ENCODE measurements at places on chromosomes 2 and 18.

- no peak for DNase-seq
These were observed 117.2 kb downstream of the CTNNA2 start for GRCh38 chr2:79630060-79630459.

DNA sequence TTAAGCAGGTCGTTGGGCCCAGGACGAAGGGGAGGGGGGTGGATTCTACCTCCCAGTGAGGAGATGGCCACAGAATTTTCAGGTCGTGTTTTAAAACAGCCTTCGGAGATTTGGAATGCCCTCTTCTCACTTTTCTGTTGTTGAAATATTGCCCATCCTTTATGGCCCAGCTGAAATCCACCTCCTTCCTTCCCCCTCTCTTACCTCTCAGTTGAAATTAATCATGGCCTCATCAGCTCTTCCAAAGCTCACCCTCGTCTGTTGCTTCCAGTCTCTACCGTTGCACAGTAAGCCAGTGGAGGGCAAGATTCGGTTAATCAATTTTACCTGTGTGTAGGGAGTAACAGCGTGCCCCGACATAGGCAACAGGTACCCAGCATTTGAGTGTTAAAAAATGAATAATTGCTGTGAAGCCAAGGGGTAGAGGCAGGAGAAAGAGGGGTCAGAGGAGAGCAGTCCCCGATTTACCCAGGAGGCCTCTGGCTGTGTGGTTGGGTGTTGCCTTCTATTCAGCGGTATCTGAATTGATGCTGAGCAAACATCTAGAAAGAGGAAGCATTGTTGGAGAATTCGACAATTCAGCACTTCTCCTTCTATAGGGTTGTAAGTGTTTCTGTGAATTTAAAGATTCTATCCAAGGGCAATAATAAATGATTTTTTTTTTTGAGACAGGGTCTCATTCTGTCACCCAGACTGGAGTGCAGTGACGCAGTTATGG lies 8.6 kb upstream of the PDIA6 start:
- DNase-seq: no peak

- DNase-seq: peak; percentile 45
These were observed 66.5 kb downstream of the GLS start for GRCh38 chr2:190947141-190947540.

DNA sequence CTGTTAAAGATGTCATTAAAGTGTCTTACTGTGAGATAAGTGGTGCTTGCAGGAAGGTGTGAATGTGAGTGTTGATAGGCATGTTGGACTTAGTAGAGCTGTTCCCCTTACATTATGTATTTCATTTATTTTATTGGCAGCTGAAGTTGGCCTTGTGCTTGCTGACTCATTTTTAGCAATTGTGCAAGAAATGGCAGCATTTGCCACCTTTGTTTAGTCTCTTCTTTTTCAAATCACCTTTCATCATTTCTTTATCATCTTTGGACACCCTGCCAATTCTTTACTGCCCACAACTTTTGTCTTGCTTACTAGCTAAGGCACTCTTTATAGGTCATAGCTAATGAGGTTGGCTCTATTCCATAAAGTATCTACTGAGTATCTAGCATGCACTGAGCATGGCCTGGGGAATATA lies 130.3 kb upstream of the LYPD6 start:
- DNase-seq: peak; percentile 1

DNA sequence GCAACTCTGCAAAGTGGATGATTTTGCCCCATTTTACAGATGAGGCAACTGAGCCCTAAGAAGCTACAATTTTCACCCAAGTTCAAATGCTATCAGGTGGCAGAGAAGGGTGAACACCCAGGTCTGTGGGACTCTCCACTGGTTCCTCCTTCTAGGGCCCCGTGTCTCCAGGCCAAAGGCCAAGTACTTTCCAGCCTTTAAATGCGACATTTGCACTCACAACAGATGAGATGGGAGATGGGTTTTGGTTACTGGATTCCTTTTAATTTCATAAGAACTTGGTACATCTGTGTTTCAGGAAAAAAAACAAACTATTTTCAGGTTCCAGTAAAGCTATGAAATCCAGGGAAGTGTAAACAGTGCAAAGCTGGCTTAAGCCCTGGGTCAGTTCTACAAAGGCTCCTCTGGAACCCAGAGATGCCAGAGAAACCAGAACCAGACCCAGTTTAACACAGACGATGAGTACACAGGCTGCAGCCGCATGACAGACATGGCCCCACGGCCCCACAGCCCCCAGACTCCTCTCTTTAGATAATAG lies 361.7 kb downstream of the ANAPC1 start:
- DNase-seq: peak; percentile 89
